Stimulated activated CD4-positive, alpha-beta T cell treated with anti-CD3 and anti-CD28 coated beads, Interleukin-1b, Interleukin-23, amount 100 ng/mL, for 48 hours (primary cell): ENCODE measurements at places on chromosomes 16 and 17.
A peak's percentile ranks its signal among the peaks of the same experiment; 100 is the strongest.

GRCh38 chr16:85284141-85284817 is 172.0 kb upstream of the CIBAR2 start:
- DNase-seq: no peak

DNA sequence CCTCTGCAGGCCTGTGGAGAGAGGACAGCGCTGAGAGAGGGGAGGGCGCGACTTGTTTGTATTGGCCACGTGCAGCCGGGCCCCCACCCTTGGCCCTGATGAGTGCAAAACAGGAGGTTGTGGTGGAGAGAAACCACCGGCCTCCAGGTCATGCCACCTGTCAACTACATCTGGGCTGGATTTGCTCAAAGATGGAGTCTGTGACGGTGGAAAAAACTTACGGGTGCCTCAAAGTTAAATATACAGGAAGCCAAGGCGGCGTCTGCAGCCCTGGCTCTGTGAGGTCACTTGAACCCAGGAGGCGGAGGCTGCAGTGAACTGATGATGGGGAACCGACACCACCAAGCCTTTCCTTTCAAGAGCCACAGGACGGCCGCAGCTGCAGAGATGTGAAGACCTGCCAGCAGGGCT is 15.7 kb downstream of the C16orf74 start:
- DNase-seq: peak; percentile 19

- DNase-seq: peak; percentile 35
These were observed 4.6 kb upstream of the SLC12A3 start for GRCh38 chr16:56860226-56861020.

DNA sequence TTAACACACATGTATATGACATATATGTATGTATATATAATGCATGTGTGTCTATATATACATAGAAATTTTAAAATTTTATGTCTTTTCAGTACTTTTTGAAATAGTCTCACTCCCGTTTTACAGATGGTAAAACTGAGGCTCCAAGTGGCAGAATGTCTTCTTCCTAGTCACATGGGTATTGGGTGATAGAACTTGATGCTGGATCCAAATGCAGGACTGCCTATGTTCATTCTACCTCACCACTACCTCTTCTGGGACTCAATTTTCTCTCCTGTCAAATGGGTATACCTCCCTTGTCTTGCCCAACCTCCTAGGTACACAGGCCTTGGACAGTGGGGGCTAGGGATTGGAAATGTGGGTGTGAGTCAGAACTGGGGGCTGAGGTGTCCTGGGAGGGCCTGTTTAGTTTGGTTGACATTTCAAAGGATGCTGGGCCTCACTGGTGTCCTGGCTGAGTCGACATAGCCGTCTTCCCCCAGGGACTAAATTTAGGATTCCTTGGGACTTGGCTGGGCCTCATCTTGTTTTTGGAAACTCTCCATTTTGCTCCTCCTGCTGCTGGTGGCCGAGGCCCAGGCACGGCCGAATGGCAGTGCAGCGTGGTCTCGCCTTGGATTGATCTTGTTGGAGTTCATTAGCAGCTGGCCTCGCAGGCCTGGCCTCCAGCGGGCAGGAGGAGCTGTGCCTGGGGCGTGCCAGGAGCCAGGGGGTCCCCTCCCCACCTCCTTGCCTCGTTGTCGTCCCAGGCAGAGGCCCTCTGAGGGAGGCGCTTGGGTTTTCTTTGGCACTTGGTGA is 25.9 kb downstream of the NKD1 start:
- no peak for DNase-seq

GRCh38 chr17:34169496-34169895 is 85.6 kb upstream of the CCL2 start:
- no peak for DNase-seq

DNA sequence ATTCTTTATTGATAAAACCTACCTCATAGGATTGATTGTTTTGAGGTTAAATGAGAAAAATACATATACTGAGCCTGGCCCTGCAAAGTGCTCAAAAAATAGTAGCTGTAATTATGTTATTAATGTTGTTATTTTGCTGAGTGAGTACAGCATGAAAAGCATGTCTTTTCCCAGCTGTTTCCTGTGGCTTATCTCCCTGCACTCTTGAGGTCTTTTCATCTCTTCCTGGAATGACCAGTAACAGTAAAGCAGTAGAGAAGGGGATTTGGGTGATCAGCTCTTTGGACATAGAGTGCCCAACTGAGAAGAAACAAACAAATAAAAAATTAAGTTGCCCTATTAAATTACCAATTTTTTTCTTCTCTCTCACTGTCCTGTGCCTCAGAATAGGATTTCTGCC is 53.7 kb downstream of the NFAT5 start:
- no peak for DNase-seq

GRCh38 chr17:75430159-75430974 is 24.9 kb upstream of the GRB2 start:
- no peak for DNase-seq

DNA sequence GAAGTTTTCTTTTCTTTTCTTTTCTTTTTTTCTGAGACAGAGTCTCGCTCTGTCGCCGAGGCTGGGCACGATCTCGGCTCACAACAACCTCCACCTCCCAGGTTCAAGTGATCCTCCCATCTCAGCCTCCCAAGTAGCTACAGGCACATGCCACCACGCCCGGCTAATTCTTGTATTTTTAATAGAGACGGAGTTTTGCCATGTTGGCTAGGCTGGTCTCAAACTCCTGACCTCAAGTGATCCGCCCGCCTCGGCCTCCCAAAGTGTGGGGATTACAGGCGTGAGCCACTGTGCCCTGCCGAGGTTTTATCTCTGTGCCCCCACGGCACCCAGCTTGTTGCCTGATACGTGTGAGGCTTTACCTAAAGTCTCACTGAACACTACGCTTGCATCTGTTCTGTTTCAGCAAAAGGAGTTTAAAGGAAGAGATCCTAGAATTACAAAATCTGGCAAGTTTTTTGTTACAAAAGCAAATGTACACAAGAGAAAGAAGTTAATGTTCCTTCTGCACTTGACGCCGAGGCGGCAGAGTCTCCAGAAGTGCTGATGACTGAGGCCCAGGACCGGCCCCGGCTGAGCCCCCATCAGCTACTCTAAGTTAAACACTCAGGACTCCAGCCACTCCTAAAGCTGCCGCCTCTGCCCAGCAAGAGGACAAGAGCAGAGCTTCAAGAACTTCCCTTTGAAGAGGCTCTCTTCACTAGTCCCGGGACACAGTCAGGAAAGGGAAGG is 9.2 kb downstream of the ABCA3 start:
- no peak for DNase-seq

DNA sequence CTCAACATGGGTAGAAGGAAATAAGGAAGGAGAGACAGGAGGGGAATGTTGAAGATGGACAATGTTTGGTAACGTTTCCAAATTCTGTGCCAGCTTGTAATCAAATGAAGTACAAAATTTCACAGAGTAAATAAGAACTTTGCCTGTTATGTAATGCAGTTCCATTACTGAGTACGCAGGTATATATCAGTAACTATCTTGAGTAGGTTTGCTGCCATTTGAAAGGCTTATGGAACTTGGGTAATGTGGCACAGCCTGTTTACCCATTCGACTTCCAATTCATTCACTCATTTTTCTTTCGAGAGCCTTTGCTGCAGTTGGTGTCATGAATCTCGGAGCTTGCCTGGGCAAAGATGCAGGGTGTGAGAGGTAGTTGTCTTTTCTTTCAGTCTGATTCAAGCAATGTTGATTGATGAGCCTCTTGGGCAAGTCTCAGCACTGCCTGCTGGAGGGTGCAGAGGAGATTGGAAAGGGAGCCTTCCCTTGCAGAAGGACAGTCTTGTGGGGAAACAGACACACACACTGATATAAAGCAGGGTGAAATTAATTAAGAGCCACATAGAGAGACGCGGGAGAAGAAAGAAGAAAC is 53.4 kb downstream of the ZNF18 start:
- no peak for DNase-seq

DNA sequence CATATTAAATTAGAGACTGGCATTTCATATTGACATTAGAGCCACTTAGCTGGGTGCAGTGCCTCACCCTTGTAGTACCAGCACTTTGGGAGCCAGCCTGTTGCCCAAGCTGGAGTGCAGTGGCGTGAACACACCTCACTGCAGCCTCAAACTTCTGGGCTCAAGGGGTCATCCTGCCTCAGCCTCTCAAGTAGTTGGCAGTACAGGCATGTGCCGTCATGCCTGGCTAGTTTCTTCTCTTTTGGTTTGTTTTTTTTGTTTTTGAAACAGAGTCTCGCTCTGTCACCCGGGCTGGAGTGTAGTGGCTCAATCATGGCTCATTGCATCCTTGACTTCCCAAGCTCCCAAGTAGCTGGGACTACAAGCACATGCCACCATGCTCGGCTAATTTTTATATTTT is 8.7 kb downstream of the PPM1E start:
- DNase-seq: no peak

DNA sequence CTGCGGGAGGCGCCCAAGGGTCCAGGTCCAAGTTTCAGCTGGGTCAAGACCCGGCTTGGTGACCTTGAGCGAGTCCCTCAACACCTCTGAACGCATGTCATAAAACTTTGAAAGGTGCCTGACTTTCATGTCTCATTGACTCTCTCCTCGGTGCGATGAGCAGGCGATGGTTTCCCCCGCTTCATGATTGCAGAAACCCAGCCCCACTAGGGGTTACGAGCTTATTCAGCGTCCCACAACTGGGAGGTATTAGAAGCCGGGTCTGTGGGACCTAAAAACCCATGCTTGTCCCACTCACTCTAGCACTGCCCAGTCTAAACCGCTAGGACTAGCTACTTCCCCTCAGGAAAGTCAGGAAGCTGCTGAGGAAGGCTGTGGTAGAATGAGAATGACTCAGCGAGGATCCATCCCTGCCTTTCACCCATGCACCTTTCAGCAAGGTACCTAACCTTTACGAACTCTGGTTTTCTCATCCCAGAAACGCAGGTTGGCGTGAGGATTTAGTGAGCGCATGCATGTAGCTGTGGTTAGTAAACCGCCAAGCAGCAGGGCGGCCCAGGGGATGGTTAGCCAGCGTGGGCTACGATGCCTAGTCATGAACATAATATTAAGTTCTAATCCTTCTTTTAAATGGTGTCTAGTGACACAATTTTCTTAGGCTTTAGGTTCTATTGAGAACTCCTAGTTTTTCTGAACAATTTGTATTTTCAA is 26.2 kb upstream of the RFFL start:
- DNase-seq: peak; percentile 61

- DNase-seq: no peak
These were observed 191.1 kb downstream of the CHD9NB start for GRCh38 chr16:52861614-52862022.
